Spinal cord (tissue), 10 donors: ENCODE measurements at places on chromosomes 5 and 9. TPM values are rescaled to one million over a fixed set of nuclear protein-coding genes. Genes with fewer than 3 reads are reported as not detected.
A peak's percentile ranks its signal among the peaks of the same experiment; 100 is the strongest.

Gene CD74
- total RNA-seq: 96.3 TPM

DNA sequence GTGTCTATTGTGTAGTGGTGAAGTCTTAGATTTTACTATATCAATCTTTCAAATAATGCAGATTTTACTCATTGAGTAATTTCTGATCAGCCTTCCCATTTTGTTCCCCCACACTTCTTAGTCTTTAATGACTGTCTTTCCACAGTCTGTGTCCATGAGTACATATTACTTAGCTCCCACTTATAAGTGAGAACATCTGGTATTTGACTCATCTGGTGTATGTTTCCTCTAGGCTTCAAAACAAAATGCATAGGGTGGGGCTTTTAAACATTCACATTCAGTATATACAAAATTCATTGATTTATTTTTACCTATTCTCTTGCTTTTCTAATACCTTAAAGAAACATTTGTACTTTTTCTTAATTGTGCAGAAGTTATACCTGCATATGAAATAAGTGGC, 513.0 kb downstream of the MTRR start:
- H3K36me3 ChIP-seq: no peaks in the 10 kb centered on the region
- H3K4me1 ChIP-seq: peaks cover 4% of the 10 kb centered on the region
- peaks cover 6% of the 10 kb centered on the region for H3K27me3 ChIP-seq
- no peak overlapping the region for H3K4me3 ChIP-seq
- no peak overlapping the region for H3K27ac ChIP-seq

GRCh38 chr9:81182431-81182830, 506.9 kb downstream of the TLE1 start:
- H3K36me3 ChIP-seq: no peaks in the 10 kb centered on the region
- H3K4me1 ChIP-seq: no peaks in the 10 kb centered on the region
- no peak for DNase-seq
- no peaks in the 10 kb centered on the region for H3K27me3 ChIP-seq
- H3K27ac ChIP-seq: no peak overlapping the region

- no peak overlapping the region for H3K27ac ChIP-seq
- H3K4me3 ChIP-seq: no peak overlapping the region
- peaks cover 11% of the 10 kb centered on the region for H3K4me1 ChIP-seq
- DNase-seq: no peak
- no peaks in the 10 kb centered on the region for H3K27me3 ChIP-seq
Observed at GRCh38 chr9:114424126-114424525, 36.3 kb upstream of the AKNA start.

GRCh38 chr5:41794471-41794870, 75.8 kb downstream of the OXCT1 start:
- H3K27me3 ChIP-seq: no peaks in the 10 kb centered on the region
- H3K4me3 ChIP-seq: no peak overlapping the region
- H3K27ac ChIP-seq: no peak overlapping the region
- DNase-seq: no peak

DNA sequence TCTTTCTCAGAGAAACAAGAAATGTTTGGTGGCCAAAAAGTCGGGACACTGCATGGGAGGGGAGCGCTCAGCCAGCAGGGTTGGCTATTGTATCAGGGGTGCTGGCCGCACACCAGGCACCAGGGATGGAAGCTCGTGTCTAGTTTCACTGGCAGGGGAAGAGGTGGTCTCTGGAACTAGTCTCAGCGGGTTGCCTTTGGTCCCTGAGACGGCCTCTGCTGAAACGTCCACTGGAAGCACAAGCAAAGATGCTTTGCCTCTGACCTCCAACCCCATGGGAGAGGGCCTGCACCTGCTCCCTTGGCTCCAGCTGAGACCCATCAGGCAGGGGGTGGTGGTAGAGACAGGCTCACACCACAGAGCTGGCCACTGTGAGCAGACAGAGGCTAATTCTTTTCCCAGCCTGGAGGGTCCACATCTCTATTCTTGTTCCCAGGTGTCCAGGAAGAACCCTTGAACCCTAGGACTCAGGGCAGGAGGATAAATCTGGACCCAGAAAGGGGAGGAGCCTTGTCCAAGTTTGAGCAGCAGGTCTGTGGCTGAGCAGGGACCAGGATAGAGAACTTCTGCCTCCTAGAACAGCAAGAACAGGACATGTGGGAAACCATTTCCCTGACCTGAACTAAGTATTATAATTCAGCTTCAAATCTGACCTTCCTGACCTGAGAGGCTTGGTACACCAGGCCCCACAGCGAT, 102.6 kb downstream of the RGS3 start:
- H3K36me3 ChIP-seq: no peaks in the 10 kb centered on the region
- H3K27me3 ChIP-seq: no peaks in the 10 kb centered on the region
- DNase-seq: no peak
- H3K4me3 ChIP-seq: peak overlapping the region; percentile 41
- H3K27ac ChIP-seq: peak overlapping the region; percentile 81

Gene CER1
- 0.79 TPM for total RNA-seq

- no peak for DNase-seq
- H3K36me3 ChIP-seq: no peaks in the 10 kb centered on the region
- H3K4me1 ChIP-seq: peaks cover 3% of the 10 kb centered on the region
- H3K27ac ChIP-seq: no peak overlapping the region
Observed at GRCh38 chr5:167716126-167716775, 575.2 kb upstream of the WWC1 start.
